ENCODE measurements at places on chromosomes 13 and 19.

- no peak for DNase-seq
Observed at GRCh38 chr13:46154136-46154801, 27.7 kb downstream of the LCP1 start.

DNA sequence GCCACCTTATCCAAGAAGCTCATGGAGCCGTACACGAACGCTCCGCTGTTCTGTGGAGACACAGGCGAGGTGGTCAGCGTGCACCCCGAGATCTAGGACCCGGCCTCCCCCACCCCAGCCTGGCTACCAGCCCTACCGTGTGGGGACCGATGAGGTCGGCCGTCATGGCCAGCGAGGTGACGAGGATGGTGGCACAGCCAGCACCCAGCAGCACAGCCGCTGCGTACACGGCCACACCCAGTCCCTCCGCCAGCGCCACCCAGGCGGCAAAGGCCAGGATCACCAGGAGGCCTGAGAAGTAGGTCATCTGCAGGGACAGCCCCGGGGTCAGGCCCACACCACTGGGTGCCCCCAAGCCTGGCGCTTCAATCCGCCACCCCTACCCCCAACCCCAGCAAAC lies 7.1 kb downstream of the TEKTIP1 start:
- DNase-seq = no peak

- no peak for DNase-seq
Observed at GRCh38 chr13:79290595-79291244, 115.3 kb downstream of the RBM26 start.

DNA sequence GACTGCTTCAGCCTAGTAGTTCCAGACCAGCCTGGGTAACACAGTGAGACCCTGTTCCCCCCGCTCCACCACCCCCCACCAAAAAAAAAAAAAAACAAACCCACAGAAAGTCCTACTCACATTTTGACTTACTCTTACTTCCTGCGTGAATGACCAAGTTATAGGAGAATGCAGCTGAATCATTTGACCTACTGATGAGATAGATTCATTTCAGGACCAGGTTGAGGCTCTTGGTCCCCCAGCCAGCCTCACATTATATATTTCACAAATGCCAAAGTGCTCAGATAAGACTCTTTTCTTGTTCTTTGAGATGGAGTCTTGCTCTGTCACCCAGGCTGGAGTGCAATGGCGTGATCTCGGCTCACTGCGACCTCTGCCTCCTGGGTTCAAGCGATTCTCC lies 70.2 kb downstream of the KLF5 start:
- DNase-seq = no peak

GRCh38 chr13:81487151-81487550 lies 1146.2 kb upstream of the SPRY2 start:
- DNase-seq = no peak

- no peak for DNase-seq
Observed at GRCh38 chr13:65508745-65509144, 1721.4 kb downstream of the PCDH9 start.

GRCh38 chr19:8935460-8935859 lies 74.7 kb downstream of the MUC16 start:
- DNase-seq = no peak

GRCh38 chr19:35710784-35711723 lies 6.7 kb downstream of the ZBTB32 start:
- DNase-seq = peak; percentile 69

DNA sequence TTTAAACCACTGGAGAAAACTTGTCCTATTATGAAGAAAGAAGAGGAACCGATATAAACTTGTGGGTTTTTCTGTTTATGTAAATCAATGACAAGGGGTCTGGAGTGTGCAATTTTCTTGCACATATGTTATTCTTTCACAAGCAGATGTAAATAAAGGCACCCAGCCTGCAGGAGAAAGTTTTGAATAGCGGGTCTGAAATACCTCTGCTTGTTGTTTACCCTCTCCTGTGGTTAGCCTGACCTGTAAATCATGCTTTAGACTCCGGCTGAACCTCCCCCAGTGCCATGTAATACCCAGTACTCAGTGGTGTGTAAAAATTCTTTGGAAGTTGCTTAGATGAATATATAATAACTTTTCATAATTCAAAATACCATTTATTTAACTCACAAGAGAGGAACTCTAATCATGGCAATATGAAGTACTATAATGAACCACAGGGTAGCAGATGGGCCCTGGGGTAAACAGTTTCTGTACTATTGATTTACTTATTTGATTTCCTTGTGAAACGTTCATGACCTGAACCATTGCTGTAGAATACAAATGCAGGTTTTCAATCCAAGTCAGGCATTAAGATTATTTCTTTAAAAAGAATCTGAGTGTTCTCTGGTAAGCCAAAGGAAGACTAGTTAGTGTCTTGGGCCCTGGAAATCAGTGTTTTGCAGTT lies 245.1 kb downstream of the LMO7 start:
- no peak for DNase-seq

DNA sequence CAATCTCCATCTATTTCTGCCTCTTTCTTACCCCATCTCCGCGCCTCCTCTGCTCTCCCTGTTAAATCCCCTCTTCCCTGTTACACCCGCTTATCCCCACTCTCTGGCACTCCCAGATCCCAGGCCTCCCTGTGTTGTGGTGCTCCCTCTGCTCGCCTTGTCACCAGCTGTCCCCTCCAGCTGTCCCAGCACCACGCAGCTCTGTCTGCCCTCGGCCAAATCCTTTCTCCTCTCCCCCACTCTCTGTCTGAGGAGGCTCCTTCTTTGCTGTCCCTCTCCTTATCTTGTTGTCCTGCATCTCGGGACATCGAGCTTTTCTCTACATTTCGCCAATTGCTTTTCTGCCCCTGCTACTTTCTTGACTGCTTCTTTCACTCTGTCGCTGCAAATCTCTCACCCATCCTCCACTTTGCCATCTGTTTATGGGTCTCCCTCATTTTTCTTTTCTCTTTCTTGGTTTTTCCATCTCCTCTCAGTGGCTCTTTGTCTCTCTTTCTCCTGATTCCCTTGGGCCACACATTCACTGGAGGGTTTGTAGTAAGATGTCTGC lies 941 bp downstream of the ZNF160 start:
- DNase-seq = no peak

GRCh38 chr13:113041896-113042295 lies 63.7 kb upstream of the F7 start:
- no peak for DNase-seq

DNA sequence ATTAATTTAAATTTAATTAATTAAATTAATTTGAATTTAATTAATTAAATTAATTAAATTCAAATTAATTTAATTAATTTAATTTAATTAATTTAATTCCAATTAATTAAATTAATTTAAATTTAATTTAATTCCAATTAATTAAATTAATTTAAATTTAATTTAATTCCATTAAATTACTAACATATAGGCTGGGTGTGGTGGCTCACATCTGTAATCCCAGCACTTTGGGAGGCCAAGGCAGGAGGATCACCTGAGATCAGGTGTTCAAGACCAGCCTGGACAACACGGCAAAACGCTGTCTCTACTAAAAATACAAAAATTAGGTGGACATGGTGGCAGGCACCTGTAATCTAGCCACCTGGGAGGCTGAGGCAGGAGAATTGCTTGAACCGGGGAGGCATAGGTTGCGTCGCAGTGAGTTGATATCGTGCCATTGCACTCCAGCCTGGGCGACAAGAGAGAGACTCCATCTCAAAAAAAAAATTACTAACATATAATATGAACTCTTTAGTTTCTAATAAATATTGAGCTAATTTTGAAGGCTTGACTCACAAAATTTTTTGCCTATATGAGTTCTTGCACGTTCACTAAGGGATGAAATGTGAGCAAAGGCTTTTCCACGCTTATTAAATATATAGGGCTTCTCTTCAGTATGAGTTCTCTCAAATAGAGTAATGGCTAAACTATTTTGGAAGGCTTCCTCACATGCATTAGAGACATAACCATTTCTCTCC lies 9.0 kb upstream of the USP29 start:
- DNase-seq = no peak

GRCh38 chr19:34067861-34068271 lies 104.4 kb upstream of the LSM14A start:
- no peak for DNase-seq

- DNase-seq = no peak
Observed at GRCh38 chr13:50419331-50419865, 404.2 kb downstream of the KCNRG start.

All from activated naive CD4-positive, alpha-beta T cell treated with Interleukin-2 at 50 U/mL for 16 hours (primary cell).